Upper lobe of right lung (tissue), 1 donor: ENCODE measurements at places on chromosomes 12 and 14. TPM values are rescaled to one million over a fixed set of nuclear protein-coding genes. Genes with fewer than 3 reads are reported as not detected.

- peak; percentile 64 for DNase-seq
These were observed 18.8 kb downstream of the ASPG start for GRCh38 chr14:104104076-104104901.

DNA sequence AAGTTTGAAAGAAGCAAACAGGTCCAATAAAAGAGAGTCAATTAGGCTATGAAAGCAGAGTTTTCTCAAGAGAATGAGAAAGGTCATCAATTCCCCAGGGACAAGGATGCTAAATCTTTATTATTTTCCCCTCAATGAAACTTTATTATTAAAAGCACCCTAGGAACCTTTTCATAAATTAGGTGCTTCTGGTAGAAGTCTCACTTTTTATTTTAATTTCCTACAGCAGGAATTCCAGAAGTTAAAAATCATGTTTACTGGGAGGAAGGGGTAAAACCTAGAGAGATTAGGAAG lies 223.2 kb upstream of the SOX5 start:
- no peak for DNase-seq

GRCh38 chr14:90647473-90648005 lies 168.7 kb downstream of the TTC7B start:
- DNase-seq = no peak

GRCh38 chr14:33730156-33730555 lies 220.7 kb downstream of the EGLN3 start:
- no peak for DNase-seq

DNA sequence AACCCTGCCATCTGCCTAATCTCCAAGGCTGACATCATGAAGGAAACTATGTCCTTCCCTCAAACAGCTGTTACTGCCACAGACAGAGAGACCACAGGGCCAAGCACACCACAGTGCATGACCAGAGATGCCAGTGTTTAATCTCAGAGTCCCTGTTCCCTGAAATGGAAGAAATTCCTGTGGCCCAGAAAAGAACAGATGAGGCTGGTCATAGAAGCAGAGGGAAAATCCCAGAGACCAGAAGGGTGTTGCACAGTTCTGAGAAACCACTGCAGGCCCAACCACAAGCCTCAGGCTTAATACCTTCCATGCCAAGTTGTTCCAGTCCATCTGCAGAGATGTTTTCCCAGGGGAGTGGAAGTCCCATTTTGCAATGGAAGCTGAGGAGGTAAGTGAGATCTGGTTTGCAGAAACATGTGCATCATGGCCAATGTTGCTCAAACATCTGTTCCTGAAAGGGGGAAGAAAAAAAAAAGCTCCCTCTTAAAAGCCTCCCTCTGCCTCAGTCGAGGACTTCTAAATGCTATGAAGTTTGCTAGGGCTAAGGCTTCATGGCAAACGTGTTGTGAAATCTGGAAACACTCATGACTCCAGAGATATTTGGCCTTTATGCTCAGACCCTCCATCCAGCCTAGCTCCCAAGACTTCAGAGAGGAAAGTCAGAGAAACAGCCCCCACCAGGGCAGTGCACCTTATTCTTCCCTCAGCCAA lies 98.6 kb downstream of the SCARB1 start:
- DNase-seq = no peak

- no peak for DNase-seq
These were observed 121.8 kb downstream of the SLC38A6 start for GRCh38 chr14:61102549-61103466.

DNA sequence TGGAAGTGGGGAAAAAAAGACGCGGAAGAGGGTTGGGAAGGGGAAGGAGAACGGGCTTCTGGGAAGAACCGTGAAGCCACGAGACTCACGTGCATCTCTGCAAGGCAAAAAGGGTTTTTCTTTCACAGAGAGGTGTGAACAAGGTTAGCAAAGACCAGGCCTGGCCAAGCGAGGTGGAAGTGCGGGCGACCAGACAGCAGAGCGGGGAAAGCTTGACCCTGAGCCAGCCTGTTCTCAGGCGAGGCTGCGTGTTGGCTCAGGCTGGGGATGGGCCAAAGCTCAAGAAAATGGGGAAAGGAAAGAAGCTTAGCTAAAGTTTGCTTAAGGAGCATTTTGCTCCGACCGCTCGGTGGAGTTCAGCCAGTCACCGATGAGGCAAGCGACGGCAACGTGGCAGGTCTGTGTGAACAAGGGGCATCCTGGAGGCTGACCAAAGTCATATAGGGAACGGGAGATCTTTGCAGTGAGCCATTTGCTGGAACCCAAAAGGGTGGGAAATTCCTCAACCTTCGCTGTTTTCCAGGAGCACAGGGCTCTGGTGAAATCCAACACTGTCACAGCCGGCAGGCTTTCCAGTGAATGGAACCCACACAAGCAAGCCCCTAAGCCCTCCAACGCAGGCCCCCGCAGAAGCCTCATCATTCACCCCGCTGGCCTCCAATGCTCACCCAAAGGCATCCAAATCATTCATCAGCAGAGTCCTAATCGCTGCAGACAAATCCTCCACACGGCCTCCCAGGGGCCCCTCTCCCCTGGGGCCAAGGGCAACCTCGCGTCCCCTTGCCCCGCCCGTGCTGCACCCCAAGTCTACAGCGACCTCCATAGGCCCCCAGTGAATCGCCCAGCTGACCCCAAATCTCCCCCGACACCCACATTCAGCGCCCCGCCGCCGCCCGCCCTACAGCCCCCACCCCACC lies 754 bp downstream of the ZNF605 start:
- DNase-seq = peak; percentile 72

DNA sequence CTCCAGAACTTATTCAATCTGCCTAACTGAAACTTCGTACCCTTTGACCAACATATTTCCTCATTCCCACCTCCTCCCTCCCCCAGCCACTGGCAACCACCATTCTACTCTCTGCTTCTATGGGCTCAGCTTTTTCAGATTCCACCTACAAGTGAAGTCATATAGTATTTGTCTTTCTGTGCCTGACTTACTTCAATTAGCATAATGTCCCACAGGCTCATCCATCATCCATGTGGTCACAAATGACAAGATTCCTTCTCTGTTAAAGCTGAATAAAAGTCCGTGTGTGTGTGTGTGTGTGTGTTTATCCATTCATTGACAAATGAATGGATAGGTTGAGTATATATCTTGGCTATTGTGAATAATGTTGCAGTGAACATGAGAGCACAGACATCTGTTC lies 1.3 kb upstream of the C14orf39 start:
- DNase-seq = no peak

DNA sequence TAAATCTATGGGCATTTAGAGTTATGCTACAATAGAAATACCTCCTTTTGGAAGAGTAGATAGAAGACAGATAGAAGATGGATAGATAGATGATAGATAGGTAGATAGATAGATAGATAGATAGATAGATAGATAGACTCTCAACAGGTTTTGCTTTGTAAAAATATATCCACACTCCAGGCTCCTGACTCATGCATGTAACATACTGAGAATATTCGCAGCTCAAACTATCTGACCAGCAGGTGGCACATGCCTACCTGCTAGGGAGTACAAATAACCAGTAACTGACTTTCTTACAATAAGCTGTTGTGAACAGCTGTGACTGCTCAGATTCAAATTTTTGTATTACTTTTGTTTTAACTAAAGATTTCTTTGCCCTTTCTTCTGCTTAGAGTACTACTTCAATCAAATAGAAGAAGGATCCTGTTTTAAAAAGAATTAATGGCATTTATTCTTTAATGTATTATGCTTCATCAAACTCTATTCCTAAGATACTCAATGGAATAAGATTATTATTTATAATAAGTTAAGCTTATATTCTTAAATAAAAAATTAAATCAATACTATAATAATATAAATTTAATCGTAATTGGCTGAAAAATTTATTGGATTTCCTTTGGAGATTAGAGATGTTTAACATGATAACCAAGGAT lies 15.8 kb upstream of the CPNE8 start:
- no peak for DNase-seq

DNA sequence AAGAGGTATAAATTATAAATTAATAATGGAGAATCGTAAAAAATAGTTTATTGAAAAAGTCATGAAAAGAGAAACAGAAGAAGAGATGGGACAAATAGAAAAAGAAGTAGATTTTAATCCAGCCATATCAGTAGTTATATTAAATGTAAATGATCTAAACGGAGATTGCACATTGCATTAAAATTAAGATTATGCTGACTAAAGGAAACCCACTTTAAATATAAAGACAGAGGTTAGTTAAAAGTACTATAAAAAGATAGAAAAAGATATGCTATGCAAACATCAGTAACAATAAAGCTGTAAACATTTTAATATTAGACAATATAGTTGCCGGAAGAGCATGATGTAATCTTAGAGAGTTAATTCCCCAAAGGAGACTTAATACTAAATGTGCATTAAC lies 5.4 kb upstream of the MBIP start:
- no peak for DNase-seq

DNA sequence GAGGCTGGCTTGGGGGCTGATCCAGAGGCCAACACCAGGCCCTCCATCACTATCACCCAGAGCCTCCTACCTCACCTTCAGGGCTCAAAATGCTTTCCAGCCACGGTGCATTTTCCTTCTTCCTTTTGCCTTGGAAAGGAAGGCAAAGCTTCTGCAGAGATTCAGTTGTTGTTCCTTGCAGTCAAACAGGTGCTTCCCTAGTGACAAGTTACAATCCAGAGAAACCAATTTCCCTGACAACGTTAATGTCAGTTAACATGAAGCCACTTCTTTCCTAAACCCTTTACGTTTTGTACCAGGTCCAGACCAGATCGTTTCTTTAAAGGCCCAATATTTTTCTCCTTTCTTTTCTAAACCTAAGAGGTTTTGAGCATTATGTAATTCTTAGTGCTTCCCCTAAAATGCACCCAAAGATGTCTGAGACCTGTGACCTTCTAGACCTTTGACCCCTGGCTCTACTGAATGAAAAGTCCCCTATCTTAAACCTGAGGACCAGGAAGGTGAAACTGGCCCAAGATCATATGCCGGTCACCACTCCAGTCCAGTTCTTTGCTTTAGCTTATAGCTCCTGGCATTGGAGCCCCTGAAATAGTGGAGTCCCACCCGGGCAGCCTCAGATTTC lies 211.5 kb downstream of the SLC41A2 start:
- no peak for DNase-seq

DNA sequence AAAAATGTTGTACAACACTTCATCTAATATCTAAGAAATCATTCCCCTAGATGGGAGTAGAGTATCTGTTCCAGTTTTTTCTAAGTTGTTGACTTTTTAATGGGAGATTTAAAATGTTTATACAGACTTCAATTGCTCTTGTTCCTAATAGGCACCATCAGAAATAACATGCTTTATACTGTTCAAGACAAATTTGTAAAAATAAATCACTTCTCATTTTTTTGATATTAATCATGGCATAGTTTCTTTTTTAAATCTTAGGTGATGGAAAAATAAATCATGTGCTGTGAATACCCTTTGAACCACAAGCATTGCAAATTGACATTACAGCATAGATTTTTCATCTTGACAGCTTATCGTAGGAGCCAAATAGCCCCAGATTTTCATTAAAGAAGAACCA lies 473.5 kb upstream of the MGAT4C start:
- DNase-seq = no peak

DNA sequence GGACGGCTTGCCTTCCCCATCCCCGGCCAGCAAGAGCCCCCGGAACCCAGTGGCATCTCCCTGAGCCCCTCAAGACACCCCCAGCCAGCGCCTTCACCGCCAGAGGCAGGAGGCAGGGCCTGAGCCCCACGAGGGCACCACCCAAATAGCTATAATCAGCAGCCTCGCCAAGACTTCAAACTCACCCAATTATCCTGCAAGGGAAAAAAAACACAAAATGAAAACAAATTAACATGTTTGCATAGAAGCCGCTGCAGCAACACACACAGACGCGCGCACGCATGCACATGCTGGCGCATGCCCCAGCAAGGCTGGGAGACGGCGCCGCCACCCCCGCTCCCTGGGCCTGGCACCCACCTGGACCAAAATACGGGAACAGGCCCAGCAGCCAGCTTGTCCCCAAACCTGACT lies 15.8 kb downstream of the FAM222A start:
- peak; percentile 49 for DNase-seq

GRCh38 chr14:52895000-52895399 lies 55.9 kb downstream of the FERMT2 start:
- no peak for DNase-seq

- no peak for DNase-seq
These were observed 52.1 kb downstream of the RAD52 start for GRCh38 chr12:897386-897785.

- no peak for DNase-seq
These were observed 326.9 kb upstream of the SFSWAP start for GRCh38 chr12:131383741-131384543.

DNA sequence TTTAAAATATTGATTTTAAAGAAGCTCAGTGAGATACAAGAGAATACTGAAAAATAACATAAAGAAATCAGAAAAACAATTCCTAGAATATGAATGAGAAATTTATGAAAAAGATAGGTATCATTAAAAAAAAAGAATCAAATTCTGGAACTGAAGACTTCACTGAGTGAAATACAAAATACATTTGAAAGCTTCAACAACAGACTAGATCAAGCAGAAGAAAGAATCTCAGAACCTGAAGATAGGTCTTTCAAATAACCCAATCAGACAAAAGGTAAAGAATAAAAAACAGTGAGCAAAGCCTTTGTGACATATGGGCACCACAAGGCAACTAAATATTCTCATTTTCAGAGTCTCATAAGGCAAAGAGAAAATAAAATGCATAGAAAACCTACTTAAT lies 29.4 kb downstream of the CEP83 start:
- DNase-seq = no peak

DNA sequence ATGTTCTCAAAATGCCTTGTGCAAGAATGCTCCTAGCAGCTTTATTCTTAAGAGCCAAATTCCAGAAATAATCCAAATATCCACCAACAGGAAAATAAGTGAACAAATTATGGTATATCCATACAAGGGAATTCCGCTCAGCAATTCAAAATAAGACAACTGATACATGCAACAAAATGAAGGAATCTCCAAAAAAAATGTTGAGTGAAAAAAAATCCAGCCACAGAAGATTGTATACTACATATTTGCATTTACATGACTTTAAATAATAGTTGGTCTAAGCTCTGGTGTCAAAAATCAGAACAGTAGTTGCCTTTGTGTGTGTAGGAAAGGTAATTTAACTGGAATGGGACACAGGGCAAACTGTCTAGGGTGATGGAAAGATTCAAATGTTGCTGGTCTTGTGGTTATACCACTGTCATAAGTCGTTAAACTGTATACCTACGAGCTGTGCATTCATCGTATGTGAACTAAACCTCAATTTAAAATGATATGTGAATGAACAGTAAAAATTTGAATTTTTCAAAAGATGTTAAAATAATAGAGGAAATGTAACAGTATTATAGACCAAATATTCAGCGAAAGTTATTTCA lies 3.2 kb downstream of the CD69 start:
- no peak for DNase-seq

DNA sequence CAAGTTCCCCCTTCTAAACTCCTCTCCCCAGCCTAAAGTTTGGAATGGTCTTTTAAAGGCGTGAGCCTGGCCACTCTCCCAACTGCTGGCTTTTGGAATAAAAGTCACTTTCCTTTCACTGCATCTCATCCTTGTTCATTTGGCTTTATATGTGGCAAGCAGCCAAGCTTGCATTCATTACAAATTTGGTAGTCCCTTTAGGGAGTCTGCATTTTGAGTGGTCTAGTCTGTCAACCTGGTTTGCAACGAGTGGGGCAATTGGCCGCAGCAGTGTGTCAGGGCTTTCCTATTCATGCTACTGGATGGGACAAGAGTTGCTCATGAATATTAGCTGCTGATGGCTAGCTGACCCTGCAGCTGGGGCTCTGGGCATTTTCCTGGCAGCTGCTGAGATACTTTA lies 57.0 kb downstream of the CATSPERB start:
- DNase-seq = no peak

PRICKLE1 gene
- total RNA-seq = 18.4 TPM

PIWIL1 gene
- total RNA-seq = not detected

CYP46A1 gene
- total RNA-seq = 1.3 TPM

GPR65 gene
- total RNA-seq = 7.7 TPM

ADGRD1 gene
- 113 TPM for total RNA-seq

BICDL1 gene
- 20.6 TPM for total RNA-seq

OTOGL gene
- 0.09 TPM for total RNA-seq

CFAP251 gene
- total RNA-seq = 2.5 TPM

TAS2R43 gene
- not detected for total RNA-seq
